ENCODE measurements at places on chromosomes 6 and 20.

DNA sequence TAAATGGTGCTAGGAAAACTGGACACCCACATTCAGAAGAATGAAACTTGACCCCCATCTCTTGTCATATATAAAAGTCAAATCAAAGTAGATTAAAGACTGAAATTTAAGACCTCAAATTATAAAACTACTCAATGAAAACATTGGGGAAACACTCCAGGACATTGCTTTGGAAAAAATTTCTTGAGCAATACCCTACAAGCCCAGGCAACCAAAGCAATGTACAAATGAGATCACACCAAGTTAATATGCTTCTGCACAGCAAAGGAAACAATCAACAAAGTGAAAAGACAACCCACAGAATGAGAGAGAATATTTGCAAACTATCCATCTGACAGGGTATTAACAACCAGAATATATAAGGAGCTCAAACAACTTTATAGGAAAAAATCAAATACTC is 407.9 kb upstream of the BTBD3 start:
- no peak for DNase-seq

DNA sequence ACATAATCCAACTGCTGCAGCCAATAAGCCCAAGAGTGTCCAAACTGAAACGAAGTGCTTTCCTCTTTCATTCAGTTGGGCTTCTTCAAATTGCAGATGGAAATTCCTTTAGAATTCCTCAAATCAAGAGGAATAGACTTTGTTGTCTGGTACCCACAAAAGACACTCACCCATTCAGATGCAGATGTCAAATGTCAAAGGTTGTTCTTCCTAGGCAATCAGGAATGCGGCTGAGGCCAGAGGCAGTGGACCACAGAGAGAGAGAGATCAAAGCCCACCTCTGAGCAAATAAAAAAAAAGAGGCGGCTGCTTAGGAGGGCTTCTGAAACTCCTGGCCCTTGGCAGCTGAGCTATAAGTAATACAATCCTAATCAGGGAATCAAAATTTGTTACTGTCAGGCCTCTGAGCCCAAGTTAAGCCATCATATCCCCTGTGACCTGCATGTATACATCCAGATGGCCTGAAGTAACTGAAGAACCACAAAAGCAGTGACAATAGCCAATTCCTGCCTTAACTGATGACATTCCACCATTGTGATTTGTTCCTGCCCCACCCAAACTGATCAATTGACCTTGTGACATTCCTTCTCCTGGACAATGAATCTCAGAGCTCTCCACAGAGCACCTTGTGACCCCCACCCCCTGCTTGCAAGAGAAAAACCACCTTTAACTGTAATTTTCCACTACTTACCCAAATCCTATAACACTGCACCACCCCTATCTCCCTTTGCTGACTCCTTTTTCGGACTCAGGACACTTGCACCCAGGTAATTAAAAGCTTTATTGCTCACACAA is 303.0 kb upstream of the GJE1 start:
- DNase-seq = no peak

GRCh38 chr6:84770521-84770920 is 6.1 kb upstream of the TBX18 start:
- no peak for DNase-seq

GRCh38 chr20:63658749-63659187 is 656 bp downstream of the RTEL1 start:
- DNase-seq = no peak
